ENCODE measurements at places on chromosomes 1 and 21. TPM values are rescaled to one million over a fixed set of nuclear protein-coding genes. Genes with fewer than 3 reads are reported as not detected.

RGS4 gene
- 0.92 TPM for total RNA-seq

KCNJ15 gene
- 0.46 TPM for total RNA-seq

HCRTR1 gene
- 0.49 TPM for total RNA-seq

KANK4 gene
- total RNA-seq = 0.95 TPM

TAL1 gene
- 3.5 TPM for total RNA-seq
